ENCODE measurements at places on chromosomes 1 and 21.

DNA sequence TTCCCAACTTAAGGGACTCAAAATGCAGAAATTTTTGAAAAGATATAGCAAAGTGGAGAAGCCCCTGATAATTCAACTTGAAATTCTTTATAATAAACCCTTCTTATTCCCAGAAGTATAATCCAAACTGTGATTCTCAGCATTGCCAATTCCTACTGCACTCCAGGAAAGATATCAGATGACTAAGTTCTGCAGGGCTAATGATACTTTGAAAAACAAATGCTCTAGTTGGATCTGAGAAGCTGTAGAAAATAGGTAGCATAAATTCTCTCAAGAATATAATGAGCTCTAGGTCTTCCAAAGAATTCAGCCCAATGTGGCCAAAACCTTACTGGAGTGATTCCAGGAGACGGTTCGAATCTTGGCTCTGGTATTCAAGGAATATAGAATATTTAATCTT, 294.0 kb upstream of the PTBP2 start:
- DNase-seq = no peak

- DNase-seq = no peak
Observed at GRCh38 chr1:33056426-33056825, 19.7 kb upstream of the AK2 start.

- DNase-seq = no peak
Observed at GRCh38 chr1:9111957-9112356, 16.9 kb downstream of the GPR157 start.

GRCh38 chr1:3714284-3714741, 37.9 kb upstream of the CCDC27 start:
- no peak for DNase-seq

DNA sequence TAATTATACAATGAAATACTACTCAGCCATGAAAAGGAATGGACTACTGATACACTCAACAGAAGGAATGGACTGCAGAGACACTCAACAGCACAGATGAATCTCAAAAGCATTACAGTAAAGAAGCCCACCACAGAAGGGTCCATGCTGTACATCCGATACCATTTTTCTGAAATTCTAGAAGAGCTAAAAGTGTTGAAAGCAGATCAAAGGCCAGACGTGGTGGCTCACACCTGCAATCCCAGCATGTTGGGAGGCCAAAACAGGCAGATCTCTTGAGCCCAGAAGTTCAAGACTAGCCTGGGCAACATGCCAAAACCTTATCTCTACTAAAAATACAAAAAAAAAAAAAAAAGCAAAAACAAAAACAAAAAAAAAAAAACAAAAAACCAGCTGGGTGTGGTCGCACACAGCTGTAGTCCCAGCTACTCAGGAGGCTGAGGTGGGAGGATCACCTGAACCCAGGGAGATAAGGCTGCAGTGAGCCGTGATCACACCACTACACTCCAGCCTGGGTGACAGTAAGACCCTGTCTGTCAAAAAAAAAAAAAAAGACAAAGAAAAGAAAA, 15.5 kb downstream of the PPP1R15B start:
- DNase-seq = no peak

GRCh38 chr21:38531039-38531541, 32.8 kb upstream of the ERG start:
- no peak for DNase-seq

DNA sequence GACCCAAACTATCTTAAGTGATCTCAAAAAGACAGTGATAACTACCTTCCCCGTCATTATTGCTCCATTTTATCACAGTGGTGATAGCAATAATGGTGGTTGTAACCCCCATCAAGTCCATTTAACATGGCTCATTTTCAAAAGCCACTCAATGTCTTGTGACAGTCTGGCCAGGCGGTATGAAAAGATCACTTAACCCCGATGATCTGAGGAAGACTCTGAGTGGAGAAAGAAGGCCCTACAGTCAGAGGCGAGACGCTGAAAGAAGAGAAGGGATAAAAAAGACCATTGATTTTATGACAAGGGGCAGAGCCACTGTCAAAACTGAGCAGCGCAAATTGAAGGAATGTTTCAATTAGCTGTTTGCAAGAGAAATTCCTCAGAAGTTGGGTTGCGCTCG, 417.2 kb upstream of the PBX1 start:
- no peak for DNase-seq

DNA sequence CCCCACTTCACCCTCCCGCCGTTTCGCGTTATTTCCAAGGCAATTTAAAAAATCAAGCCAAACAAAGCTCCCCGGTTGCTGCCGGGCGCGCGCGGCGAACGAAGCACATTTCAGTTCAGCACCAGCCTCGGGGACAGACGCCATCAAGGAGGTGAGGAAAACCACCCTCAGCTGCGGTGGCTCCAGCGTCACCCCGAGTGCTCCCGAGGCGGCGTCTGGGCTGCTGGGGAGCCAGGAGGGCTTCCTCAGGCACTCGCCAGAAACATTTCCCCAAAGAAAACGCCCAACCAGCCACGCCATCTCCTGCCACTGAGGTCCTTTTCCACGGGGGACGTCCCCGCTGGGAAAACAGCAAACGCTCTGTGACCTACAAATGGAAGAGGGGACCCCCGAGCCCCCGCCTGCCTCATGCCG, 623 bp downstream of the GNG4 start:
- DNase-seq = peak; percentile 57

DNA sequence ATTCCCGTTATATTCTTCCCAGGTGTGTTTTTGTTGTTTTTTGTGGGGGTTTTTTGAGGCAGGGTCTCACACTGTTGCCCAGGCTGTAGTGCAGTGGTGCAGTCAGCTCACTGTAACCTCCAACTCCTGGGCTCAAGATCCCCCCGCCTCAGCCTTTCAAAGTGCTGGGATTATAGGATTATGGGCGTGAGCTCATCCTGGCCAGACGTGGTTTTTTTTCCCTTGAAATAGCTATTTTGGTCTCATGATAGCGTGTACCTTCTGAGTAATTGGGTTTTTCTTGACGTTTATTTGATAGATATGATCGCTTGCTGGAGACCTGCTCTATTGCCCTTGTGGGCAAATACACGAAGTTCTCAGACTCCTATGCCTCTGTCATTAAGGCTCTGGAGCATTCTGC, 17.6 kb downstream of the CTPS1 start:
- no peak for DNase-seq

DNA sequence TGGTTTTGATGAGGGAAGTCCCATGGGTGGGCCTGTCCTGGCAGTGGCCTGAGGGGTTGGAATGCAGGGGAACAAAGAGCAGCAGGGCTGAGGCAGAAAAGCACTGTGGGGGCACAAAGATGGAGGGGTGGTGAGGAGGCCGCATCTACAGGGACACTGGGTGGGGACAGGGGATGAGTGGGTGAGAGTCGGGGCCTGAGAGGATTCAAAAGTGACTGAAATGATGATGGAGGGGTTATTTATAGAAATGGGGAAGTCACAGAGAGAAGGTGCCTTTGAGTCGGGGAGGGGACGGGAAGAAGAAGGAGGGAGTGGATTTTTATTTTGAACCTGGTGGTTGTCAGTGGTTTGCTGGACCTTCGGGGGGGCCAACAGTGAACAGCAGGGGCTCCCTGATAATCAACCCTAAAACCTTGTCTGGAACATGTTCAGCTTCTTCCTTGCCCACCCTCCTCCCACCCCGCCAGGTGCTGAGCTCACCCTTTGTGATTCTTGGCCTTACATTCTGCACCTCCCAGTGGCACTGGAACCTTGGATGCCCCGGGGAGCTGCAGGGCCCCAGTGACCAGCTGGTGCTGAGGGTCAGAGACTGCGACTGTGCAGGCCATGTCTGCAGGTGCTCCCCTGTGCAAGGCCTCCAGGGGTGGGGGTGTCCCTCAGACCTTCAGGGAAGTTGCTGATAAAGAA, 42.9 kb downstream of the IER5 start:
- peak; percentile 40 for DNase-seq

GRCh38 chr1:105208581-105208980, 1458.9 kb downstream of the AMY1C start:
- no peak for DNase-seq

DNA sequence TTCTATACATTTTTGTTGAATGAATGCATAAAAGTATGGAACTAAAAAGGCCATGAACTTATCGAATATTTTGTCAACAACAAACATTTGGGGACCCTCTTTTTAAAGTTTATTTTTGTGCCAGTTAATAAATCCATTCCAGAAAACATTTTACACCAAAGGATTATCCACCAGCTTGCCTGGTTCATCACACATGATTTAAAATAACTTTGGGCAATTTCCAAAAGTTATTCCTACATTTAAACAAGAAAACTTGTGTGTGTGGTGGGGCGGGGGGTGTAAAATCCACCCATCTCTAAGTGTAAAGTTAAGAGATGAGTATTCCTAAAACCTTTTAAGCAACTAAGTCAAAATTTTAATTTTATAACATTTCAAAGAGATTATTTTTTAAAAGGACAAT, 224.5 kb upstream of the SNX7 start:
- DNase-seq = no peak

DNA sequence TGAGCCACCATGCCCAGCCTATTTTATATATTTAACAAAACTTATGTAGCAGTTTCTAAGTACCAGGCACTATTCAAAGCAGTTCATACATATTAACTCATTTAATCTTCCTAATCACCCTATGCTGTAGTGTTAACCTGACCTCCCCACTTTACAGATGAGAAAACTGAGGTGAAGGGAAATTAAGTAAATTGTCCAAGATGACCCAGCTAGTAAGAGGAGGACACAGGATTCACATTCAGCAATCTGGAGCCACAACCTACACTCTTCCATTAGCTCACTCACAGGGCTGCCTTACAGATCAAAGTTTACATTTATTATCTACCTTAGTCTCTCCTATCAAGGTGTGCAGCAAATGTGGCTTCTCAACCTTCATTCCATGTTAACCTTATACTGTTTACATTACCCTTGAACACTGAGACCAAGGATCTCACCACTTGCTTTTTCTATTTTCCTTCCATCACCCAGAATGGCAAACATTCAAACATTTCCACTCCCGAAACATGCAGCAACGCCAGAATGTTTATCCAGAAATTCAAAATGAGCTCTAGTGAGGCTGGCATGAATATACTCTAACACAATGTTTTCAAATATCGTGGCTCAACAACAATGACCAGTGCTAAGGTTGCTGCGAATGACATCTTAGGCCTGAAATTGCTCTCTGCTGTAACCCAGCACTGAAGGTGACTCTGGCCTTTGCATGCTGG, 24.5 kb downstream of the HIVEP3 start:
- no peak for DNase-seq

DNA sequence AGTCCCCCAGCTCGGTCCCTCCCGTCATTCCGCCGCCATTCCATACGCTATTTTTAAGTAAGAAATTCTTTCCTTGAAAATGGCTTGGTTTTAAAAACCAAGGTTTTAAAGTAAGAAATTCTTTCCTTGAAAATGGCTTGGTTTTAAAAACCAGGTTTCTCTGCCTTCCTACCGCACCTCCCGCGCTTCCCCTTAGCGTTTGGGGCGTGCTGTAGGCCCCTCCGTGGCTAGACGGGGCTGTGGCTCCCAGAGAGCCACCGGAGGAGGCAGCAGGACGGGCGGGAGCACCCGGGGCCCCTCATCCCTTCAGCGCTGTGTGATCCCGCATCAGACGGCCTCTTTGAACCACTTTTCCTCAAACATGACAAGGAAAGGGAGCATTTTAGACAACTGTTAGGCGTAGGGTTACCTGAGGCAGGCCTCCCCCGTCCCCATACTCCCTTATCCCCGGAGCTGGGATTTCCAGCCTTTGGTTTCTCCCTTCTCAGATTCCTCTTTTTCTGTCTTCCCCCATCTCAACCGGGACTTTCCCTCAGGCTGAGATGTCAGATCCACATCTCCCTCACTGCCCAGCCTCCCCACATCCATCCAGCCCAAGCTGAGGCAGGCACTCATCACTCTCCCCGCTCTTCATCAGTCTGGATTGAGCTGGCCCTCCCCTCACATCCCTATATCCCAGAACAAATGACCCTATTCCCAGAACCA, 541 bp upstream of the CD58 start:
- DNase-seq = no peak

GRCh38 chr1:37133276-37134145, 99.2 kb upstream of the GRIK3 start:
- no peak for DNase-seq

- DNase-seq = no peak
Observed at GRCh38 chr1:78540048-78540447, 49.3 kb downstream of the PTGFR start.

- no peak for DNase-seq
Observed at GRCh38 chr1:72018562-72018961, 263.8 kb downstream of the NEGR1 start.

- DNase-seq = no peak
Observed at GRCh38 chr1:239997160-239997514, 94.5 kb upstream of the FMN2 start.

- peak; percentile 68 for DNase-seq
Observed at GRCh38 chr1:151156515-151156819, at the start of gene TNFAIP8L2. TSS of gene TNFAIP8L2 (plus strand) at chr1:151156649. CDS start at chr1:151158698, 2,049 bp downstream.

DNA sequence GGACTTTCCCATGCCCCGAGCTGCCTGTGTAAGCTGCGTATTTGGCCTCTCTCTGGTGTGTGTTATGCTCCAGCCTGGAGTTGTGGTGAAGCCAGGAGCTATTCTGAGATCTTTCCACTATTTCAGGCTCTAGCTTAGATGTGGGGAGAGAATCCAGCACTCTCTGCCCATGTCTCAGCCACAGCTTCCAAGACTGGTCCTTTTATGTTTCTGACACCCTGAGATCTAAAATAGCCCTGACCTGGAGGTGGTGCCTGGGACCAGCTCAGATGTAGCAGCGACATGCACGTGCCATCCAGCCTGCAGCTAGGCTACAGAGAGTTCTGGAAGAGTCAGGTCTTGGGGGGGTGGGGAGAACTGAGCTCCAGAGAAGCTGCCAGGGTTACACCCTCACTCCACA, 76.5 kb downstream of the TENT5C start:
- DNase-seq = no peak

GRCh38 chr1:186627019-186627418, 53.2 kb downstream of the PTGS2 start:
- no peak for DNase-seq

- no peak for DNase-seq
Observed at GRCh38 chr21:35360870-35361570, 311.9 kb upstream of the RUNX1 start.

DNA sequence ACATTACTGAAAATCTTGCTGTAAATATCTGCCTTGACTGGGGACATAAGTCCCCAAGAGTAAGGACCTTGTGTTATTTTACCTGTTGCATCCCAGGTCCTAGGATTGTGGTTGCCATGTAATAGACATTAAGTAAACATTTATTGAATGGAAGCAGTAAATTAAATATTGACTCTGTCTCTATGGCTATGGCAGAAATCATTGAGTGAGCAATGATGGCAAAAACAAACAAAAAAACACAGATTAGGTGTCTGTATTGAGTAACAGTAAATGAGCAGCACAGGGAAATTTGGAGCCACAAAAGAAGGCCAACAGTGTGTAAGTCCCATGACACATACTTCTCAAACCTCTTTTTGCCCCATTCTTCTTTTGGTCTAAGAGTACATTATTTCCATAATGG, 240.4 kb downstream of the NFIA start:
- no peak for DNase-seq

GRCh38 chr1:16422041-16422440, 15.2 kb downstream of the SPATA21 start:
- no peak for DNase-seq

GRCh38 chr1:36408479-36408878, 10.8 kb upstream of the LSM10 start:
- DNase-seq = no peak

- DNase-seq = no peak
Observed at GRCh38 chr1:111145963-111146768, 6.1 kb downstream of the CEPT1 start.

- peak; percentile 55 for DNase-seq
Observed at GRCh38 chr1:27632387-27633297, 2.3 kb downstream of the FGR start.

- DNase-seq = peak; percentile 46
Observed at GRCh38 chr1:204511366-204511765, 4.8 kb upstream of the MDM4 start.

Data from CD4-positive, alpha-beta T cell treated with Interleukin-1 beta for 1 hour (primary cell).